ENCODE measurements at places on chromosomes 3 and 15.

DNA sequence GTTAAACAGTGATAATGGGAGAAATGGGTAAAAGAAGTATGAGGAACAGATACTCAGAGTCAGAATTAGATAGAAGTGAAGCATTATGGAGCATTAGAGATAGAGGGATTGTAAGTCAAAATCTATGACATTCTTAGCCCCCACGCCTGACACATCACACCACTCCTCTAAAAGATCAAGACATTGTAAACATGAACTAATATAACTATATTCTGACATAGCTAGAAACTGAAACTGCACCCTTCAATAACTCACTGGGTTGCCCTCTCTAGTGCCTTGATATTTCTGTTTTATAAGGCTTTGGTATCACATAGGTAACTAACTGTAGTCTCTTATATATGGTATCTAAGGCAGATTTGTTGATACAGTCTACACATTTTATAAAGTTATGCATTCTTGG lies 684.3 kb upstream of the DPPA4 start:
- no peak for DNase-seq

DNA sequence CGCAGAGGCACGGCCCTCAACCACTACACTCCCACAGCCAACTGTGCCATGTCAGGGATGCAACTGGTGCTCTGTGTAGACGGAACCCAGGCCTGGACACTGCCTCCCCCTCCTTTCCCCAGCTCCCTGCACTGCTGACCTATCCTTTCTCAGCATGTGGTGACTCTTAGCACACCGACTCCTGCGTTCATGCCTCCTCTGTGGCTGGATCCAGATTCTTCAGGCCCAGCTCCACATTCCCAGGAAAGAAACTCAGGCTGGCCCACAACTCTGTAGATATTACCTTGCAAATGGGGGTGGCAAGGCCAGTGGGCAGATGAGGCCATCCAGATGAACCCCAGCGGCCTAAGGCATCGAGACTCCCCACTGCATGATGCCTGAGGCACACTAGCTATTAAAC lies 272.7 kb downstream of the OCA2 start:
- no peak for DNase-seq

DNA sequence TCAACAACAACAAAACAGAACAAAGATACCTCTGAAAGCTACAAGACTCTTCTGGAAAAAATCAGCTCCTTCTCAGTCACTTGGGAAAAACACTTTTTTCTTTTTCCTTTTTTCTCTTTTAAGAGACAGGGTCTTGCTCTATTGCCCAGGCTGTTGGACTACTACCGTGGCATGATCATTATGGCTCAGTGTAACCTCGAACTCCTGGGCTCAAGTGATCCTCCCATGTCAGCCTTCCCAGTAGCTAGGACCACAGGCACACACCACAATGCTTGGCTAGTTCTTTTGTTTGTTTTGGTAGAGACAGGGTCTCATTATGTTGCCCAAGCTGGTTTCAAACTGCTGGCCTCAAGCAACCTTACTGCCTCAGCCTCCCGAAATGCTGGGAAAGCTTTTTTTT lies 12.8 kb downstream of the MYO9A start:
- no peak for DNase-seq

- DNase-seq = no peak
Measured at GRCh38 chr15:39400002-39400401, 180.9 kb upstream of the THBS1 start.

GRCh38 chr3:127858937-127859336 lies 36.6 kb upstream of the MGLL start:
- DNase-seq = no peak
